ENCODE measurements at places on chromosomes 1 and 21.

DNA sequence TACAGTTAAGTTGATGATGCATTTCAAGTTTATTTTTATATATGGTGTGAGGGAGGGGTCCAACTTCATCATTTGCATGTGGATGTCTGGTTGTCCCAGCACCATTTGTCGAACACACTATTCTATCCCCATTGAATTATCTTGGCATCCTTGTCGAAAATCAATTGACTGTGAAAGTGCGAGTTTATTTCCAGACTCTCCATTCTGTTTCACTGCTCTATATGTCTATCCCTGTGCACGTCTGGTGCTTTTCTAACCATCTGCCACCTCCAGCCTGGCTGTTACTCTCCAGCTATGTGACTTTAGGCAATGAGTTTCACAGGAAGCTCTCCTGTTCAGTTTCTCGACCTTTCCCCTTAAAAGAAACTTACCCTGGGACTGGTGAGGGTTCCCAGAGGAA lies 137.1 kb upstream of the KLHDC7A start:
- DNase-seq: no peak

- DNase-seq: no peak
These were observed 6.8 kb upstream of the IFI6 start for GRCh38 chr1:27678747-27679146.

- no peak for DNase-seq
These were observed 102.9 kb upstream of the SMYD2 start for GRCh38 chr1:214178102-214178501.

- no peak for DNase-seq
These were observed 28.3 kb downstream of the THAP3 start for GRCh38 chr1:6652986-6653385.

DNA sequence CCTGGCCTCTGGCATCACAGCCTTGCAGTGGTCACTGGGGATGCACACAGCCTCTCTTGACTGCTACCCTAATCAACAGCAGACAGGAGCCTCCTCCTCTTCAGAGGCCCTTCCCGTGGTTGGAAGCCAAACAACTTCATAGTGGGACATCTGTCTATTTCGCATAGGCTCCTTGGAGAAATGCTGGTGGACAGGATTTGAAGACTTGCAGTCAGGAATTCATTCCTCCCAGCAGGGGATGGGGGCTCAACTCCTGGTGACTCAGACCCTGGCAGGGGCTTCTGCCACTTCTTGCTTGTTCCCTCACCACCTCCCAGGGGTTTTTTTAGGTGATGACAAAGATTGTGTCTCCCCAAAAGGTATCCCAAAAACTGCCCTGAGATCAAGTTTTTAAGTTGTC lies 191.7 kb upstream of the CAMK1G start:
- DNase-seq: no peak

GRCh38 chr1:170518965-170519364 lies 13.0 kb upstream of the GORAB start:
- DNase-seq: no peak

- no peak for DNase-seq
These were observed 406 bp downstream of the NME7 start for GRCh38 chr1:169367096-169367685.

DNA sequence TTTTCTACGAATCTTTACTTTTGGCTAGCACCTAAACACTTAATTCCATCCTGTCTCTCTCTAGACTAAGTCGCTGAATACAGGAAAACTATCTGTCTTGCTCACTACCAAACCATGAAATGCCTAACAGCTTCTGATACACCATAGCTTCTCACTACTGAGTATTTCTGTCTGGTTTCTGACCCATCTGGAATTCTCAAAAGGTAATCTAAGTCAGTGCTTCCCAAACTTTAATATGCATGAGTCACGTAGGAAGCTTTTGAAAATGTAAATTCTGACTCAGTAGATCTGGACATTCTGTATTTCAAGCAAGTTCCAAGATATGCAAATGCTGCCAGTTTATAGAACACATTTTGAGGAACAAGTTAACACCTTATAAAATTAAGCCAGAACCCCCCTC lies 9.2 kb upstream of the OVGP1 start:
- no peak for DNase-seq

- no peak for DNase-seq
These were observed 2.8 kb downstream of the LAPTM5 start for GRCh38 chr1:30754684-30755171.

Data from stimulated activated CD8-positive, alpha-beta memory T cell treated with anti-CD3 and anti-CD28 coated beads, Interleukin-12 subunit alpha, Interleukin-12 subunit beta, amount 100 ng/mL, for 4 hours (primary cell).